ENCODE measurements at places on chromosomes 12 and 14.
A peak's percentile ranks its signal among the peaks of the same experiment; 100 is the strongest.

GRCh38 chr12:95790917-95791849 lies 619 bp upstream of the NTN4 start:
- peak; percentile 52 for DNase-seq

DNA sequence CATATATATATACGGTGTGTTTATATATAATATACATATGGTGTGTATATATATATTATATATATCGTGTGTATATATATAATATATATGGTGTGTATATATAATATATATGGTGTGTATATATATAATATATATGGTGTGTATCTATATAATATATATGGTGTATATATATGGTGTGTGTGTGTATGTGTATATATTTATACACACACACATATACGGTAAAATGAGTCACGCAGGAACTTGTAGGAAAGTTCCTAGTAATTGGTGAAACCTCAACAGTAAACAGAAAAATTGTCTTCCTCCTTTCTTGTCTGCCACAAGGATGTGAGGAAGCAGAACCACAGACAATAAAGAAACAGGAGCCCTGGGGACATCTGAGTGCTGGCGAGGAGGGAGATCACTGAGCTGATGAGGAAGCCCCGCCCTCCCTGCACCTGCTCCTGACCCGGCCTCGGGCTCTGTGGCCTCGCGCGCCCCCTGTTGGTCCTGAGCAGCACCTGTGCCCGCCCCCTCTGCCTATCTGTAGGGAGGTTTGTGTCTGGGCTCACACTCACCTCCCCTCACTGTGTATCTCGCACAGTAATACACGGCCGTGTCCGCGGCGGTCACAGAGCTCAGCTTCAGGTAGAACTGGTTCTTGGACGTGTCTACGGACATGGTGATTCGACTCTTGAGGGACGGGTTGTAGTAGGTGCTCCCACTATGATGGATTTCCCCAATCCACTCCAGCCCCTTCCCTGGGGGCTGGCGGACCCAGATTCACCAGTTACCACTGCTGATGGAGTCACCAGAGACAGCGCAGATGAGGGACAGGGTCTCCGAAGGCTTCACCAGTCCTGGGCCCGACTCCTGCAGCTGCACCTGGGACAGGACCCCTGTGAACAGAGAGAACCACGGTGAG lies 1079.4 kb downstream of the TMEM121 start:
- peak; percentile 40 for DNase-seq

- DNase-seq = no peak
Observed at GRCh38 chr12:11958221-11959091, 112.3 kb upstream of the BCL2L14 start.

DNA sequence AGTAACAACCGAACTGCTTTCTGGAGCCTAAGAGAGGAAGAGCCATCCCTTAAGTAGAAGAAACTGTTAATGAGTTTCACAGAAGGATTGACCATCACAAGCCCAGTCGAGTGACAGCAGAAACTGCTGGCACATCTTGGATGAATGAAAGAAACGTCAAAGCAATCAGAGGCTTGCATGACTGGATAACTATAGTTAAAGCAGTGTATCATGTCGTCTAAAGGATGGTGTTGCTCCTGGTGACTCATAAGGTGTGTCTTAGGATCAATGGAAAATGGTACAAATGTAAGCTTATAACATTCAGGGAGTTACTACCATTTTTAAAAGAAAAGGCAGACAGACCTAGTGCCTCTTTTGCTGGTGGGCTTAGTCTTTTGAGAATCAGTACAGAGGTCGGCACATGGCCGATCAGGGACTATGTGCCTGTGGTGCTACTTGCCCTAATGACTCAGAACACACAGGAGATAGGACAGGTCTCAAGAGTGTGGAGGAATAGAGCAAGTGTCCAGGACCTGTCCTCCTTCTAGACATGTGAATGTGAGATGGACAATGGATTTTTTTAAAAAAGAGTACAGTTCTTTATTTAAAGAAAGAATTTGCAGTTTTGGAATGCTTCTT lies 55.7 kb downstream of the TMX1 start:
- DNase-seq = no peak

- no peak for DNase-seq
Observed at GRCh38 chr12:48424644-48425043, 47.7 kb upstream of the ANP32D start.

DNA sequence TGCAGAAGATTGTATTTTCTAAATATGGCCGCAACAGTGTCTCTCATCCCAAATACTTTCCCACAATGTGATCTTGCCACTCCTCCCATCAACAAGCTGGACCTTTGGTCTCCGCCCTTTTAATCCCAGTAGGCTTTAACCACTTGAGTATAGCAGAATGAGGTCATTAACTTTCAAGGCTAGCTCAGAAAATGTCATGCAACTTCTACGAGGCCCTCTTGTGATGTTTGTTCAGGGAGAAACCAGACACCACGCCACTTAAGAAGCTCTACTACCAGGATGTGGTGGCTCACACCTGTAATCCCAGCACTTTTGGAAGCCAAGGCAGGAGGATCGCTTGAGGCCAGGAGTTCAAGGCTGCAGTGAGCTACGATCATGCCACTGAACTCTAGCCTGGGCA lies 20.1 kb upstream of the OR6J1 start:
- DNase-seq = no peak

DNA sequence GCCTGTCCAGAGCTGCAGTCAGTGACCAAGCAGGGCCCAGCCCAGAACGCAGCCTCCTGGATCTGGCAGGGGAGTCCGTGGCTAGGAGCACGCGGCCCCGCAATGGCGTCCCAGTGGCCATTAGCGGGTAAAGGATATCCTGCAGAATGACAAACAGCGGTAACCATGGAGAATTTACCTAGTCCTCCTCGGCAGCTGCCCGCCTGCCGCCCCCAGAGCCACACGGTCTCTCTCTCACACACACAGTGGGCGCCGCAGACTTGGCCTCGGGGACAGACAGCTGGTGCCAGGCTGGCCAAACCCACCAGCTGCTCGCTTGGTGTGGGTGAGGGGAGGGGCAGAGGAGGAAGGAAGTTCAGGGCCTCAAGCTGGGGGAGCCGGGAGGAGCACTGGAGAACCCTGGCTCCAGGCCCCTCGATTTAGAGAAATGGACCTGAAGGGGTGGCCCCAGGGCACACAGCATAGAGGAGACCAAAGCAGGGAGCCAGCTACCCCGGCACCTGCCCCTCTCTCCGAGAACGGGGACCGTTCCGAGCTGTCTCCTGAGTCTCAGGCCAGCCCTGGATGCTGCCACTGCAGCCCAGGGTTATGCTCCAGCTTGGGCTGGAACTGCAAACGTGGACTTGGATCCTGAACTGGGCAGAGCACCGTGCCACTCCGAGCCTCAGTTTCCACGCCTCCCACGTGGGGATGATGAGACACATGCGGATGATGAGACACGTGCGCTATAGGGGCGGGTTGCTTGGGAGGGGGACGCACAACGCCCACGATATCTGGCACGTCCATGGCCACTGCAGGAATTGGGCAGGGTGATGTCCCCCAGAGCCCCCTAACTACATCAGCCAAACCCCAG lies 3.4 kb downstream of the CDK2AP1 start:
- DNase-seq = peak; percentile 54

DNA sequence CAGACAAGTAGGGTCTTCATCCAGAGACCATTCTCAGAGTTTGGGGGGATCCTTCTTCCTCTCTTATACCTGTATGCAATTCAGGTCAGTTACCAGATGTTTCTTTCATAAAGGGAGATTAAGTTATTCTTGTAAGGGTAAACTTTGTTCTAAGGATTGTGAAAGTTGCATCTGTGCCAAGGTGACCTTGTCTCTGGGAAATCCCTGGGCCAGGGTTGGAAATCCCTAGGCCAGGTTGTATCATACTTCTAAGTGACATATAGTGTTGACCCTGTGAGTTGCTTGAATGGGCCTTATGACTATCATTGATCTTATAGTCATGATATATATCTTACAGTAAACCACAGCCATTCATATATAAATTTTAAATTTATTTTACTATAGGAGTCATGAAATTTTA lies 436.9 kb downstream of the RMST start:
- DNase-seq = no peak

DNA sequence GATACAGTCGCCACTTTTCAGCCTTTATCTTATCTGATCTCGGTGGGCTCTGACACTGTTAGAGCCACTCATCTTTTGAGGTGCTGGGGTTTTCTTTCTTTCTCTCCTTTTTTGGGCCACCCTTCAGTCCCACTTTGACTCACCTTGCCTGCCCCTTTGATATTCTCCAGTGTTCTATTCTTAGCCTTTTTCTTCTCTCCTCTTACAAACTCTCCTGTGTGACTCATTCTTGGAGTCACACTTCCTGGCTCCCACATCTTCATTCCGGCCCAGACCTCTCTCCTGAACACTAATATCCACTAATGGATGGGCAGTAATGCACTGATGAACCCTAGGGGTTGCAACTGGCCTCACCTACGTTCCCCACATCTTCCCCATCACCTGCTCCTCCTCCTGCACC lies 2.2 kb upstream of the DCD start:
- no peak for DNase-seq

GRCh38 chr12:72271451-72272090 lies 599 bp upstream of the TRHDE start:
- DNase-seq = peak; percentile 85

- DNase-seq = peak; percentile 91
Observed at GRCh38 chr14:77141214-77142004, at the start of gene ZDHHC22. Gene ZDHHC22, minus strand, starts transcription at chr14:77141791. Its CDS starts 2,053 bp downstream, at chr14:77139738.

DNA sequence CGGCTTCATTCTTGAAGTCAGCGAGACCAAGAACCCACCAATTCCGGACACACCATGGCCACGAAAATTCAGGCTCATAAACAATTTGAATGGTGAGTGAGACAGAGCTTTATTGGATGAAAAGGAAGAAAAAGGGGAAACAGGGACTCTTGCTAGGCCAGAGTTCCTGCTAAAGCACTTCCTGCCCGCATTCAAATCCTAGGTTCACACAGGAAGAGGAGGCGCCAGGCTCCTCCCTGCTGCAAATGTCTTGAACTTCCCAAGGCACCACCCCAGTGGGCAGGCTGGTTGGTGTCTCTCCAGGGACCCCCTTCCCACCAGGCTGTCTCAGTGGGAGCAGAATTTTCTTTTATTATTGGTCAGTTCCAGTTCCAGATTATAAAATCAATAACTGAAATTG lies 121.2 kb downstream of the FSCB start:
- no peak for DNase-seq

DNA sequence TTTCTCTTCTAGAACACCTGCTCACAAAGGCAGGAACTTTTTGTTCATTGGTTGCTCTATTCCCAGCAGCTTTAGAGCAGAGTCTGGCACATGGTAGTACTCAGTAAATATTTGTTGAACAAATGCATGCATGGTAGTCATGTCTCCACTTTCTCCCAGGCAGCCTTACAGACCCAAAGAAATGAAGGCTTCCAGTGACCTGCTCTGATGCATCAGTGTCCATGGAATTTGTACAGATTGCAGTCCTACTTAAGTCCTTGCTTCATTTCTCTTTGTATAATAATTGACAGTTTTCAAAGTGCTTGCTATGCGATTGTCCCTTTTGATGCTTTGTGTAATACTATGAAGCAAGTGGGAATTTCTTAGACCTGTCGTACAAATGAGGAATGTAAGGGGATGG lies 119.6 kb downstream of the DERA start:
- no peak for DNase-seq

DNA sequence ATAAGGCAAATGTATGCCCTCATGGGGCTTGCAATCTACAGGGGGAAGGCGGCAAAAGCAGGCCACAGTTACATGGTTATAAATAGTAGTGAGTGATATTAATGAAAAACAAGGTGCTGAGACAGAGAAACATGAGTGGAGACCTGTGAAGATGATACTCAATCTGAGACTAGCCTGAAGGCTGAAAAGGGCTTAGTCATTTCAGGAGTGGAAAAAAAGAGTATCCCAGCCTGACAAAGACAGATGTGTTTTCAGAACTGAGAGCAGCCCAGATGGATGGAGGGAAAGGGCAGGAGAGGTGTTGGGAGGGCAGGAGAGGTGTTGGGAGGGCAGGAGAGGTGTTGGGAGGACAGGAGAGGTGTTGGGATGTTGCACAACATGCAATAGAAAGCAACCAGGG lies 181.9 kb downstream of the C12orf42 start:
- DNase-seq = no peak

DNA sequence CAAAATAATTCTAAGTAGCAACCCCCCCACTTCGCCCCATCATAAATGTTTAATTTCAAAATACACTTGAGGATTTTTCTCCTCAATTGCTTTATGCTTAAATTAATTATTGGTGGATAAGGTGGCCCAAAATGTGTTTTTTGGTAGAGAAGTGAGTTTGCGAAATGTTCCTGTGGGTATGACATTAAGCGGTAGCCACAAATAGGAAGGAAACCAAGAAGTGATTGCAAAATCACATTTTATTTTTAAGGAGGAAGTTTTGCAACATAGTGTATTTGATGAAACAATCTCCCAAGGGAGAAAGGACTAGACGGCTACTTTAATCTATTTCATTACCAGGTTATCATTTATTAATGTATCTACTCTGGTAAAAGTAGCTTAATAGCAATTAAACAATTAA lies 25.5 kb downstream of the SLC25A3 start:
- DNase-seq = no peak

GRCh38 chr14:51398898-51399297 lies 158.9 kb downstream of the TMX1 start:
- no peak for DNase-seq
